ENCODE measurements at places on chromosomes 5 and 9.

- peak; percentile 3 for DNase-seq
Observed at GRCh38 chr5:141811287-141812155, 66.7 kb downstream of the PCDH1 start.

DNA sequence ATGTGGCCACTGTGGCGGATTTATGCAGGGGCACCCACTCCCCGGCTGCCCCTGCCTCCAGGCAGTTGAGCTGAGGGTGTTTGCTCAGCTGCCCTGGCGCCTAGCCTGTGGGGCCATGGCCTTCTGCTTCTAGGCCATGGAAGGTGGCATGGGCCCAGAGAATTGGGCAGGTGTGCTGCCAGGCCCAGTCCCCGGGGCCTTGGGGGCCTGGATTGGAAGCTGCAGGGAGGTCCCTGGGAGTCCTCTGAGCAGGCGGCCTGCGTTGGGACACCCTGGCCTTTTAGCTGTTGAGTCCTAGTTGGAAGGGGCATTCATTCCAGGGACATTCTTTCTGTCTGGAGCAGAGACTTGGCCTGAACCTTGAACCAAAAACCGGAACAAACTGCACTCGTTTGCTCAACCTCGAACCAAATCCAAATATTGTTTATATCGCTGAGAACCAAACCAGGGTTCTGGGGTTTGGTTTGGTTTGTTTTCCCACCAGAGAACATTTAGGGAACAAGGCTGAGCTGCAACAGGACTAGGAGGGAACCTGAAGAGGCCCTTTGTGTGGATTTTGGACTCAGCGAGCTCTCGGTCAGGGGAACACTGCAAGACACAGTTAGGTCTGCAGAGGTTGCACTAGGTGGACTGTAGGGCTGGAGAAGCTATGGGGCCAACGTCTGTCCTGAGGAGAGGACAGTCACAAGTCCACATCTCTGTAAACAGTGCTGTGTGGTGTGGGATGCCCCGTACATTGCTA, 116.8 kb downstream of the BOD1 start:
- no peak for DNase-seq

DNA sequence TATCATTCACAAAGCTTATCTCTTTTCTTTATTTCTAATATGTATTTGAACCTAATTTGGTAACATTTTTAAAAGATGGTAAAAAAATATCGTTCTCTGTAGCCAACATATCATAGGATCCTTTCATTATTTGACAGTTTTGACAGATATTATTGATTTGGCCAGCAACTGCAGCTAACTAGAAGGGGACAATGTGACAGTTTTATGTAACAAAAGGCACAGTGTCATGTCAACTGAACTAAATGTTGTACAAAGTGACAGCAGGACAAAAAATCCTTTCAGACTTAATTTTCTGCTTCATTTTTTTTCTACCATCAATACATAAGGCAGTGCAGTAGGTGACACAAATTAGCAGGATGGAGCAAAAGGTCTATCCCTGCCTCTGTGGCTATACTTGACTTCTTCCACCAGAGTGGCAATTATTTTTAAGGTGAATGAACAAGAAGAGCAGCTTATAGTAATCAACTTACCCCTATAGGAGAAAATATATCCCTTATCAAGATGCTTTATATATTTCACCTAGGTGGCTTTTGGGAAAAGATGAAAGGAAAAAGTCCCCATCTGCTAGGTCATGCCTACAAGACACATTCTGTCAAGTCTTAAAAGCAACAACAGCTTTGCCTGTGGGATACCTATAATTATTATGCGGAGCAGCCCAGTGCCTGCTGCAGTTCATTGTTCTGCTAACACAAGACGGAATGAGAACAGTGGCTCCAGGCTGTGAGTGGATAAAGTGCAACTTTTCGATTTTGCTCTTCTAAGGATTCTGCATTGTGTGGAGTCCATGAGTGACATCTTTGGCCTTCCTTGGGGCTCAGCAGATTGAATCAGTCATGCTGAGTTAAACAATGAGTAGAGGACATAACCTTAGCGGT, 694.9 kb downstream of the ISL1 start:
- no peak for DNase-seq

GRCh38 chr9:116250891-116251290, 97.3 kb downstream of the PAPPA start:
- no peak for DNase-seq

DNA sequence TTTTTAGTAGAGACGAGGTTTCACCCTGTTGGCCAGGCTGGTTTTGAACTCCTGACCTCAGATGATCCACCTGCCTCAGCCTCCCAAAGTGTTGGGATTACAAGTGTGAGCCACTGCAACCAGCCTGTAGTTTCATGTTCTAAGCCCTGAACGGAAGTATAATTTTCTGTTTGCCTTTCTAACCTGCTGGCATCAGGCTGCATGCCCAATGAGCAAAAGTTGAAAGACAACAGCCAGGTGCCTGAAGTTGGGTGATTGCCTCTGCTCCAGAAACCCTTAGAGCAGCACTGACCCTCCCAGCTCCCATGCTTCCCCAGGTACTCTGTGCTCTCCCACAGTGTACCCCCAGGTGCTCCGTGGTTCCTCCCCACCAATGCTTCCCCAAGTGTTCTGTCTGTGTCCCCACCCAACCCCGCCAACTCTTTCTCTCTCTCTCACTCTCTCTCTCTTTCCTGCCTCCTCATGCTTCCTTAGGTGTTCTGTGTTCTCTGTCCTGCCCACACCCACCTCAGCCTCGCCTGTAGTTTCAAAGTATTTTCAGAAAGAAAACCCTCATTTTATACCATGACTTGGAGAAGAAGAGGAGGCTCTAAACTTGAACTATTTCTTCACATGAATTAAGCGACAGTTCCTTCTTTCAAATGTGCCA, 145.3 kb downstream of the SNCAIP start:
- DNase-seq, result no peak

DNA sequence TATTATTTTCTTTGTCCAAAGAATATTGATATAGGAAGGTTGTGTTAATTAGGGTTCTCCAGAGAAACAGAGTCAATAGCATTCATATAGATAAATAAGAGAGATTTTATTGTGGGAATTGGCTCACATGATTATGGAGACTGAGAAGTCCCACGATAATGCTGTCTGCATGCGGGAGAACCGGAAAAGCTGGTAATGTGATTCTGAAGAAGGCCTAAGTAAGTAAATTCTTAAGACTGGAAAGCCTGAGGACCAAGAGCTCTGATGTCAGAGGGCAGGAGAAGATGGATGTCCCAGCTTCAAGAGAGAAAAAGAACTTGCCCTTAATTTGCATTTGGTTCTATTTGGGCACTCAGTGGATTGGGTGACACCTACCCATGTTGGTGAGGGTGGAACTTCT, 307.4 kb upstream of the C9orf72 start:
- DNase-seq, result no peak

DNA sequence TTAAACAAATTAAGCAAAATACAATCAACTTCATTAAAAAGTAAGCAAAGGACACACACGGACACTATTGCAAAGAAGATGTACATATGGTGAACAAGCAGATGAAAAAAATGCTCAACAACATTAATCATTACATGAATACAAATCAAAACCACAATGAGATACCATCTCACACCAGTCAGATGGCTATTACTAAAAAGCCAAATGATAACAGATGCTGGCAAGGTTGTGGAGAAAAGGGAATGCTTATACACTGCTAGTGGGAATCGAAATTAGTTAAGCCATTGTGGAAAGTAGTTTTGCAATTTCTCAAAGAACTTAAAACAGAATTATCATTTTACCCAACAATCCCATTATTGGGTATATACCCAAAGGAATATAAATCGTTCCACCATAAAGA, 636.2 kb upstream of the ST8SIA4 start:
- DNase-seq, result no peak

DNA sequence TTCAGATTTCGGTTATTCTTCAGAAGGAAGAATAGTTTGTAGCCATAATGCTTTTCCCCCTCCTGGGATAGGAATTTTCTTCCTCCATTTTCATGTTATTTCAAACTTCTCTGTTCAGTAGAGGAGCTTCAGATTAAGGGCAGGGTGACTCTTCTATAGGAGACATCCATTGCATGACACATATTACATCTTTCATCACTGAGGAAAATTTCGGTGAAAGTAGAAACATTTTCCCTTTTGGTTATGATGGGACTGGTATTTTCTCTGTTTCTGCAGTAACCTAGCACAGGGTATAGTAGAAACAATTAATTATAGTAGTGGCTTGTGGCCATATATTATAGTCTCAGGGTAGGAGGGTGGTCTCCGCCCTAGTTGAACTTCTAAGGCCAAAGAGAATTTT, 1.1 kb downstream of the IPO11 start:
- DNase-seq, result no peak

- DNase-seq, result no peak
Observed at GRCh38 chr5:156682971-156683370, 167.1 kb upstream of the PPP1R2B start.

DNA sequence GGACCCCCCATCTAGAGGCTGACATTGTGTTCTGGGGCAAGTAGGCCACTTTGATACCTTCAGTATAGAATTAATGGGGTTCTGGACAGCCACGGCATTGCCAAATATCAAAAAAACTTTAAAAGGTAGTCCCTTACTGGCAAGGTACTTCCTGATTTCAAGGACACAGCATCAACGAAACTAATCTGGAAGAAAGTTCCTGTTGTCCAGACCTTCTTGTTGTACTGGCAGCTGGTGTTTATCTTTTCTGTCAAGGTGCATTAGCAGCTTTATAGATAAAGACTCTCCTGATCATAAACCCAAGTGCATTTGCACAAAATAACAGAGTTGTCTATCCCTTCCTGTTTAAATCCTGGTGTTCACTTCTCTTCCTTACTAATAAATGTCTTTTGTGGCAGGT, 23.7 kb upstream of the GOLGA1 start:
- DNase-seq, result no peak

- DNase-seq, result no peak
Observed at GRCh38 chr5:135102716-135103574, 68.9 kb upstream of the PITX1 start.

DNA sequence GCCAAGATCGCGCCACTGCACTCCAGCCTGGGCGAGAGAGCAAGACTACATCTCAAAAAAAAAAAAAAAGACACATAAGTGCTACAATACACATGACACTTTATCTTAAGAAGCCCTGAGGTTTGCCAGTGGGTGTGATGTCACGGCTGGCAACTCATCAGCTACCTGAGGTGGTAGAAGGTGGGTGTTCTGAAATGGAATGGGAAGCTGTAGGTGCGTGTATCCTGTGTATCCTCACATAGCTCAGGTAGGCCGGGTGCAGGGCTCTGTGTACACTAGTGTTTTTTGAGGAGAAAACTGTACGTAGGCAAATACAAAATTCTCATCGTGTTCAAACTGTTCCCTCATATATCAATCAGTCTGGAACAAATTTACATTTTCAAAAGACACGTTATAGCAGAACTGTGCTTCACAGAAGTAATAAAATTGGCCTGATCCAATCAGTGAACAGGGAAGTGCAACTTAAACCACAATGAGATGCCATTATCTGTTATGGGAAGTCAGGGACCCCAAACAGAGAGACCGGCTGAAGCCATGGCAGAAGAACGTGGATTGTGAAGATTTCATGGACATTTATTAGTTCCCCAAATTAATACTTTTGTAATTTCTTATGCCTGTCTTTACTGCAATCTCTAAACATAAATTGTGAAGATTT, 10.4 kb downstream of the BICD2 start:
- no peak for DNase-seq

DNA sequence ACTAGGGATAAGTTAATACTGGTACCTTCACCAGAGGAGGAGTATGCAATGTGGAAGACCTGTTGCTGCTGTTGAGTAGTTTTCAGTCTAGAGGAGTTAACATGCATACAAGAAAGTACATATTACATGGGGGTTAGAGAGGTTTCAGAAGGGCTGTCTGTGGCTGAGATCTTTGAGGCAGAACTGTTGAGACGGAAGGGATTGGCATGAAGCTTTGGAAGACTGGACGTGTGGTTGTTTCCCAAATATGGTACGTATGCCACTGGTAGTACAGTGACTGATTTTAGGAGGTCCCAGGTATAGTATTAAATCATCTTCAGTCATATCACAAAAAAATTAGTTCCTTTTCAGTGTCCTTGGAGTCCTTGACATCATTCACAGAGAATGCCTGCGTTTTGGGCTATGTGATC, 17.6 kb downstream of the TNFAIP8 start:
- no peak for DNase-seq

DNA sequence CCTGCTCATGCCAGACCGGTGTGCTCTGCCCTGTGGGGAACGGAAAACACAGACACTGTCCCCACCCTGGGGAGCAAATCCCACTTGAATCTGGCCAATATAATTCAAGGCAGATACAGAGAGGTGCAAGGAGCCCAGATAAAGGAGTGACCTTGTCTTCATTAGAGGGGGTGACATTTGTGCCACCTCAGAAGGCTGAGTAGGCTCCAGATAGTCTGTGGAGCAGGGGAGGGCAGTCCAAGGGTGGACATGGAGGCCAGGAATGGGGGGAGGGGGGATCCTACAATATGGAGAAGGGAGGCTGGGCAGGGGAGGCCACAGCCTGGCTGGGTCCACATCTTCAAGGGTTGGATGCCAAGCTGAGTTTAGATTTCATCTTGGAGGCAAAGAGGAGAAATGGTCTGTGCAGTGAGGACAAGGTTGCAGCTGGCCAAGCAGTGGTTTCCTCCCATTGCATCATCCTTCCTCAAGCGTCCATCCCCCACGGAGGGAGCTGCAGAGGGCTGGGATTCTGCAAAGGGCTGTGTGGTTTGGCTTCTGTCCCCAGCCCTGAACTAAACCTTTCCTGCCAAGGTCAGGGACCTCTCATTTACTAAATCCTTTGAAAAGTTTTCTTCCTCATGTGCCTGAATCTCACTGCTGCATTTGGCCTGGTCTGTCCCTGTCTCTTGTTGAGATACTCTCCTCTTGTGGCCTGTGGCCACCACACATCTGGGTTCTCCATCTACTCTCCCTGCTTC, 60.1 kb downstream of the GALNT12 start:
- no peak for DNase-seq

- DNase-seq, result no peak
Observed at GRCh38 chr9:79598562-79599345, 27.0 kb downstream of the TLE4 start.
